ENCODE measurements at places on chromosomes 5 and 9.
A peak's percentile ranks its signal among the peaks of the same experiment; 100 is the strongest.

DNA sequence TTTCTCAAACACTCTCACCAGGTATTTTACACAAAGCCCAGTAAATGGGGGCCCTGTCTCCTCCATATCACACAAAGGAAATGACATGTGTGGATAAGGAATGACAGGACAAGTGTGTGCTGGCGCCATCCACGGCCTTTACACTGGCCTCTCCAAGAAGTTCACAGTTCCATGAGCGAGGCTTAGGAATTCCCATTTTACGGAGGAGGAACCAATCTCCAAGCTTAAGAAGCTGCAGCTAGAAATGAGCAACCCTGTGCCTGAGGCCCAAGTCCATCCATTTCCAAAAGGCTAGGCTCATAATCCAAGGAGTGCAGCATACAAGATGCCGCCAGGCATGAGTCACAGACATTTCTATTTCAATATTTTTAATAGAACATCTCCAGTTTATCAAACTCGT lies 203.4 kb downstream of the AUH start:
- DNase-seq: no peak

- DNase-seq: peak; percentile 96
Measured at GRCh38 chr9:133144142-133144903, 19.4 kb downstream of the GBGT1 start.

- DNase-seq: no peak
Measured at GRCh38 chr9:69919461-69920061, 98.9 kb downstream of the CFAP95 start.

DNA sequence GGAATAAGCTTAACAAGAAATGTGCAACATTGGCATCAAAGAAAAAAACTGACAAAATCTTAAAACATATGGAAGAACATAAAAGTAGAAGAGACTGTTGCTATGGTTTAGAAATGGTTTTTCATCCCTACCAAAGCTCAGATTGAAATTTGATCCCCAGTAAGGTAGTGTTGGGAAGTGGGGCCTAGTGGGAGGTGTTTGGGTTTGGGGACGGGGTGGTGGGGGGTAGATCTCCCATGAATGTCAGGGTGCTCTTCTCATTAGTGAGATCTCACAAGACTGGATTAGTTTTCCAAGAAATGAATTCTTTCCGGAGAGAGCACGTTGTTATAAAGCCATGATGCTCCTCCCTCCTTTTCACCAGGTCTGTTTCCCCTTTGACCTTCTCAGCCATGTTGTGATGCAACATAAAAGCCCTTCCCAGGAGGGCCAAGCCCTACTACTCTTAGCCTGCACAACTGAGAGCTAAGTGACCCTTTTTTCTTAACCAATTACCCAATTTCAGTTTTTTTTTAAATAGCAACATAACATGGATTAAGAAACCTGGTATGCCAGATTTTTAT lies 10.6 kb downstream of the TMEM167A start:
- DNase-seq: no peak

GRCh38 chr5:10779592-10779991 lies 18.6 kb upstream of the DAP start:
- DNase-seq: no peak

DNA sequence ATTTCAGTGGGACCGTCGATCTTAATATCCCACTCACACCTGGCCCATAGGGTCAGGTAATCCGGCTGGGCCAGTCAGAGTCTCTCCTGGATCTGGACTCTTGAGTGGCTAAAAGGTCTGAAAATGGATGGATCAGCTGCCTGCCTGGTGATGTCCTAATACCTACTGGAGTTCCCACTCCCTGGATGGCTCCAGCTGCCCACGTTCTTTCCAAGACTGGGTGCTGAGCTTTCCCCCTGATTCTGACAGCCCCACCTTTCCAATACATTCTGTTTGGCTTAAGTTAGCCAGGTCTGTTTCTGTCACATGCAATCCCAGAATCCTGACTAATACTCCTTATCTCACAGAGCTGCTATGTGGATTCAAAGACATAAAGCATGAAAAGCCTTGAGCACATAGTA lies 10.2 kb downstream of the SH3PXD2B start:
- no peak for DNase-seq

- no peak for DNase-seq
Measured at GRCh38 chr5:61576556-61576955, 244.5 kb downstream of the ZSWIM6 start.

GRCh38 chr9:113574441-113575262 lies 111.1 kb downstream of the RGS3 start:
- DNase-seq: no peak

GRCh38 chr9:113482341-113482740 lies 18.8 kb downstream of the RGS3 start:
- DNase-seq: no peak

- no peak for DNase-seq
Measured at GRCh38 chr9:116387934-116388698, 234.5 kb downstream of the PAPPA start.
